HCEC 1CT (cell line): ENCODE measurements at places on chromosomes 7 and 10.

DNA sequence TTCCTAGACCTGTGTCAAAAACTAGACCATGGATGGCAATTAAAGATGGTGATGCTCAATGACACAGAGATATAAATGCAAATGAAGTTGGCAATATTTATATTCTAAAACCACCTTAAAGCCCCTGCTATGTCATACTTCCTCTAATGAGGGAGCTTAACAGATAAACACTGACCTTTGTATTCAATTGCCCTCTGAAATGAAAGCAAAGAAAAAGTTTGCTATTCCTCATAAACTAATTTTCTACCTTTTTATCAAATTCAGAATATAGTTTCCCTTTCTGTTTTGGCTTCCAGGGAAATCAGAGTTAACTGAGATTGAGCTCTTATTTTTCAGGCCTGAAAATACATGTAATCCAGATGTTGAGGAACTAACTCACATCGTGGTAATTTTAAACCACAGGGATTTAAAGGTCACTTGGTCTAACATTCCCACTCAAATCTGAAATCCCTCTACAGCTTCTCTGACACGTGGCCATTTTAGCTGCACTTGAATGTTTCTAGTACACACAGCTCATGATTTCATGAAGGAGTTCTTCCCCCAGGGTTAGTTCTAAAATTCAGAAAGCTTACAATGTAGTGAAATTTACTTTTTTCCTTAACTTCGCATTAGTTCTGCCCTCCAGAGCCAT, 37.9 kb upstream of the ABCB5 start:
- DNase-seq: peak; percentile 65

DNA sequence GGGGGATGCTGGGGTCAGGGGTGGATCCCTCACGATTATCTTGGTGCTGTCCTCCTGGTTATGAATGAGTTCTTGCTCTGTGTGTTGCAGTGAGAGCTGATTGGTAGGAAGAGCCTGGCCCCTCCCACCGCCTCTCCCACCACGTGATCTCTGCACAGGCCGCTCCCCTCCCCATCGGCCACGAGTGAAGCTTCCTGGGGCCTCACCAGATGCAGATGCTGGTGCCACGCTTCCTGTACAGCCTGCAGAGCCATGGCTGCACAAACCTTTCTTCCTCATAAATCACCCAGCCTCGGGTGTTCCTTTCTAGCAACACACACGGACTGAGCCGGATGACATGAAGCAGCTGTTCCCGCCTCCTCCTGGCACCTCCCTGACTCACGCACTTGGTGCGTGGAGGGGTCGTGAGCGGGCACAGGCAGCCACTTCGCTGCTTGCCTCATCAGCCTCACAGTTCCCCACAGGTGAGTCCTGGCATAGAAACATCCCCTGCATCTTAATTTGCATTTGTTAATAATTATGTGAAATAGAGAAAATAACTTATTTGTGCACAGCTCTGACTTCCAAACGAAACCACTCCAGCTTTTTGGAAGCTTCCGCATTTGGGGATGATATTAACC, 210.8 kb downstream of the ADARB2 start:
- no peak for DNase-seq

- no peak for DNase-seq
Observed at GRCh38 chr7:132191418-132191817, 384.9 kb downstream of the PLXNA4 start.

DNA sequence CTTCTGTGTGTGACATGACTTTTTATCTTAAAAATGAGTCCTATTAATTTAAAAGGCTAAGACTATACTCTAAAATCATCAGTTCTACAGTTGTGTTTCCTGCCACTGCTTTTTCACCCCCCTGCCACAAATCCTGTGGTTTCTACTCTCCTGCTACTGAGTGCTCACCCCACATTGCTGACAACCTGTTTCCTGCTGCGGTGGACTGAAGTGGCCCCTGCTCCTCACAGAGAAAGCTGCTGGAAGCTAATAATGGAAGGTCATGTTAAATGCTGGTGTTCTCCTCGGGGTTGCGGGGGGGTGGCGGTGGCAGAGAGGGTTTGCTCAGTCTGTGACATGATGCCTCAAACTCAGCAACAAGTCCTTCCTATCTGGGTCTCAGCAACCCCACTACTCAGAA, 113.2 kb upstream of the INHBA start:
- no peak for DNase-seq

DNA sequence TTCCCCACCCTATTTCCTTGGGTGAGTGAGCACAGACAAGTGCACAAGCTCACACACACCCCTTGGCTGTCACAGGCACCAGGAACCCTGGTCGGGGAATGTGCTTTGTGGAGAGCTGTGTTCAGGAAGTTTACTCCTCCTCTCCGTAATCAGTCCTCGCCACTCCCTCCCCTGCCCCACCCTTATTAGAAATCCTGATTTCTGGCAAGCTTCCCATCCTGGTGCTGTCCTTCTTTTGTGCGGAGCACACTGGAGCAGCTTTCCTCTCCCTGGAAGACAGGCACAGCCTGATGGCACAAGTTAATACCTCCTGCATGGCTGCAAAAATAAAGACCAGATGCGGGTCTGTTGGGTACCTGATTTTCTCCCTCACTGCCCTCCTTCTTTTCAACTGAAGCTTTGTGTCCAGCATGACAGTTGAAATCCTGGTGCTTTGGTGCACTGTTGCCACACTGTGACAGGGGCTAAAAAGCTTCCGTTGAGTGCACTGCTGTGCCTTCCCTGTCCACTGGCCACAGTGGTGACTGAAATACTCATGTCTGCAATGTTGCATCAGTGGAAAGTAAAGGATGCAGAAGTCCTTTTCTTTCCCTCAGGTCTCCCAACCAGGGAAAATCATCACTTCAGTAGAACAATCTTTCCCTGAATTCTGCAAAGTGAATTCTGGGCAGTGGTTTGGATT, 55.0 kb downstream of the LRRC4 start:
- DNase-seq: no peak

DNA sequence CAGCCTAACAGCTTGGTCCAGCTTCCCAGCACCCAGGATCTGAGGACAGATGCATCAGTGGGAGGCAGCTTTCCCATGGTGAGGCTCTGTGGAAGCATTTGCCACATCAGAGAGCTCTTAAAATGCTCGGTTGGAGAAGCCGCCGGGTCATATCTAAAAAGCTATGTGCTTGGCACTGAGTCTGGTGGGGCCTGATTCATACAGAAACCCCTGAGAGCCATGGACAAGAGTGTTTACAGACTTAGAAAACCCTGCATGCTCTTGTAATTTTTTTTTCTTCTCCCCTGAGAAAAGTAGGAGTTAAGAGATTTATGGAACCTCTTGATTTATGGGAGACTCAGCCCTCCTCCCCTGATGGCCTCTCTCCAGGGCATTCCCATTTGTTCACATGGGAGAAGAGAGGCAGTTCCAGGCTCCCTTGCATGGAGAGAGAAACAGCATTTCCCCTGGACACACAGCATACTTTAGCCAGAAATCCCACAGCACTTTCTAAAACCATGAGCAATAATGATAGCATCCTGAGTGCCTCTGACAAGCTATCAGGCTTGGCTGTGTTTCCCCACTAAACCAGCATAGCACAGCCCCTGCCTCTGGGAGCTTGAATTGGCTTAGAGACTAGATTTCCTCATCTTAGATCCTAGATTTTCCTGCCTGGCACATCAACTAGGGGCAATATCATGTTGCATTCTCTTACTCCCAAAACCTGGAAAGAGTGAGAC, 322.1 kb upstream of the AUTS2 start:
- DNase-seq: no peak
